ENCODE measurements at places on chromosomes 3 and 15.
A peak's percentile ranks its signal among the peaks of the same experiment; 100 is the strongest.

GRCh38 chr3:8273479-8273878 lies 228.1 kb upstream of the LMCD1 start:
- no peak for DNase-seq

- no peak for DNase-seq
These were observed 5.9 kb downstream of the CYP19A1 start for GRCh38 chr15:51332206-51333147.

DNA sequence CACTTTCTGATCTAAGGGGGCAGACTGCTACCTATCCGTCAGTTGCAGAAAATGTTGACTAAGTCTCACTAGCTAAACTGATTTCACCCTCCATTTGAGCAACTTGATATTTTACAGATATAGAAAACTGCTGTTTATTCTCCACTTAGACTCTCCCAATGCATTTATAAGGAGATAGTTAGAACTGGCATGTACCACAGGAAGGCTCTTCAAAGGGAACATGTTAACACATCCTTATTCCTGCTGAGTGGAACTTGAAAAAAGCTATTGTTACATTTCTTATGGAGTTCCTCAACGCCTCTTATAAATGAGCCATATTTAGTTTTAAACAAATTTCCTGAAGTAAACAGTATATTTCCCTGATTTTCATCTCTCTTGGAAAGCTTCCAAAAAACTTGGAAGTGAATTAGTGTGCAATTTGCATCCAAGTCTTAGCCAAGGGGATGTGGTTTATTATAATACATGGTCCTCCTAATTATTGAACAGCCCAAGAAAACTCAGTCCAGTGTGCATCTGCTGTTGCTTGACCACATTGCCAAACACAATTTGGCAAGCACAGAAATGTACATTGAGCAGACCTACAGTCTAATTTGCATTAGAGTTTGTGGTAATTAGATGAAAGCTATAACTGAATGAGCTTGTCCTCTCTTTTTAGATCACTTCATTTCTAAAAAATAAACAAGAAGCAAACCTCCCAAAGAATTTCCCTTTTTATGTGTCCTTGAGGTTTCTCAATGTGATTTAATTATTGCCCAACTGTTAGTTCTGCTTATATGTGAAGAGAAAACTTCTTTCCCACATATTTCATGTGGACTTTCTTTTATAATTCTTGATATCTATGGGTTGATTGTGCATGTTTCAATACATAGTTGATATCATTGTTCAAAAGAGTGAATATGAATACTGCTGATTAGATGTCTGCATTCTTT lies 72.6 kb upstream of the DPH6 start:
- no peak for DNase-seq

DNA sequence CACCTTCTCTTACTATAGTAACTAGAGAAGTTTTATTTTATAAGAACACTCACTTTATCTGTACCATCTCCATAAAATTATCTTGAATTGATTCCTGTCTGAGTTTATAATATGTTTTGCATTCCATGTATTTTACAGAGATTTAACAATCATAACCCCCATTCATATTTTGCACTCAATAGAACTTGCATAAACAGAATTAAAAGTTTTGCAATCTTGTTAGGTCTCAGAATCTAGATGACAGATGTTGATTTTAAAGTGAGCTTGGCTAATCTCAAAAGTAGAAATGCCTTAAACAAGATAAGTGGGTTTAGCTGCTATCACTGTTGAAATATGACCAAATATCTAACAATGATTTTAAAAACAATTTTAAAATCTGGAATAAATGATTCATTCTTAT lies 107.9 kb upstream of the EPHA6 start:
- no peak for DNase-seq

- DNase-seq, result no peak
These were observed 18.4 kb downstream of the SMAD6 start for GRCh38 chr15:66720206-66721010.

DNA sequence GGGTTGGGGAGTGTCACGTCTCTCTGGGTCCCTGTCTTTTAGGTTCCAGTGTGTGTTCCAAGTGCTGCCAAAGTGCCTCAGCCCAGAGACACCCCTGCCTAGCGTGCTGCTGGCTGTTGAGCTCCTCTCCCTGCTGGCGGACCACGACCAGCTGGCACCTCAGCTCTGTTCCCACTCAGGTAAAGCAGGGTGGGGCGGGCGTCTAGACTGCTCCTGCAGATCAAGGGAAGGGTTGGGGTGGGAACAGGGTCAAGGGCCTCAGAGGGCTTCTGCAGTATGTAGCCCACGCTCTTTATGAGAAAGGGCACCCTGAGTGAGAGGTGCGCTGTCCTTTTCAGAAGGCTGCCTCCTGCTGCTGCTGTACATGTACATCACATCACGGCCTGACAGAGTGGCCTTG lies 17.2 kb downstream of the ATRIP start:
- no peak for DNase-seq

GRCh38 chr3:8625991-8626390 lies 18.6 kb downstream of the SSUH2 start:
- no peak for DNase-seq

- no peak for DNase-seq
These were observed 390.5 kb downstream of the DIPK2A start for GRCh38 chr3:144362126-144362525.

DNA sequence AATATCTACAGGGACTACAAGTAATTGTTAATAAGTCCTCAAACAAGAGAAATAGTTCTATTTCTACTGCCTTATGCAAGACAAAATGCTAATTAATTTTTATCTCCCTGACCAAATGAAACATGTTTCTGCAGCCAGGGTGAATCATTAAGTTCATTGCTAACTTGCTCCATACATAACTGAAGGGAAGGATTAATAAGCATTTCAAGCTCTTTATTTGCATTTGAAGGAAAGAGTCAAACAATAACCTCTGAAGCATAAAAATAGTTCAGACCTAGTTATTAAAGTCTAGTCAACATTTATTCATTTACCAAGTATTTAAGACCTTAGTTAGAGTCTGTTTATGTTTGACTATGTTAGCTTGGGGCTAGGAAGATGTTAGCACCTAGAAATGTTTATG lies 120.0 kb downstream of the ATP1B3 start:
- no peak for DNase-seq

DNA sequence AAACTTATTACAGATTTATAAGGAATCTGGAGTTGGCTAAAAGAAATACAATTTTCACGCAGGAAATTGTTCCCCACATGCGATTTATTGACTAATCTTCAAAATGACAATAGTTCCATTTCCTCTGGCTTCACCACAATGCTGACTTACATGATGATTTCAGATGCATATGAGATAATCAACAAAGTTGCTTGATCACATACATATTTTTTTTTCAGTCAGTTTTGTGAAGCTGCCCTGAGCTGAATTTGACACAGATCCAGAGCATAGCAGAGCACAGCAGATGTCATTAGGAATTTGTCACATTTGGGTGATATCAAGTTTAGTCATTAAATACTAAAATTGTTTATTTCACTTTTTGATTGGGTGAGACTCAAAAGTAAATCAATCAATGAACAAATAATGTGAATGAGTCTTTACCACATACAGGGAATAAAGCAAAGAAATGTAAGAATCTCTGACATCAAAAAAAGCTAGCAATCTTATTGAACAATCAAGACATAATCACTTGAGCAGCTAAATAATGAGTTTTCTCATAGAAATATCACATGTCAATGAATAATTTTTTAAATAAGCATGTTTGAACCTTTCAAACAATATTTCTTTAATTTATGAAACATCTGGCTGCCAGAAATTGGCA lies 18.3 kb downstream of the CPB1 start:
- no peak for DNase-seq

GRCh38 chr3:147414390-147415138 lies 5.4 kb downstream of the ZIC1 start:
- DNase-seq, result no peak

- no peak for DNase-seq
These were observed 142.4 kb downstream of the TCF12 start for GRCh38 chr15:57060799-57061198.

DNA sequence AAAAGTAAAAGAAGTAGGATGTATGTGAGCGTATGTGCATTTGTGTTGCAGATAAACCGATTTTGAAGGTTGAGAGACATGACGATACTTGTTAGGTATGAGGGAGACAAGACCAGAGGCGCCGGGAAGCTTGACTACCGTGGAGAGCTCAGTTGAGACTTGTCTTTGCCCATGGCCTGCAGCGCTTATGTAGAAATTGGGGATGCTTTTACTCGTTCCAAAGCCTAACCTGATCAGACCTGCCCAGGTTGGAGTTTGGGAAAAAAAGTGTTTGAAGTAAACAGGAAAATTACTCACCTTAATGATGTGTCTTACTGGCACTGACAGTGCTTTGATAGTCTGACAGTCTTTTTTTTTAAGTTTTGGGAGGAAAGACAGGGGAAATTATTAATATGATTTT lies 202.8 kb downstream of the TP63 start:
- DNase-seq, result no peak

GRCh38 chr15:90482124-90483011 lies 47.4 kb upstream of the CRTC3 start:
- peak; percentile 39 for DNase-seq

DNA sequence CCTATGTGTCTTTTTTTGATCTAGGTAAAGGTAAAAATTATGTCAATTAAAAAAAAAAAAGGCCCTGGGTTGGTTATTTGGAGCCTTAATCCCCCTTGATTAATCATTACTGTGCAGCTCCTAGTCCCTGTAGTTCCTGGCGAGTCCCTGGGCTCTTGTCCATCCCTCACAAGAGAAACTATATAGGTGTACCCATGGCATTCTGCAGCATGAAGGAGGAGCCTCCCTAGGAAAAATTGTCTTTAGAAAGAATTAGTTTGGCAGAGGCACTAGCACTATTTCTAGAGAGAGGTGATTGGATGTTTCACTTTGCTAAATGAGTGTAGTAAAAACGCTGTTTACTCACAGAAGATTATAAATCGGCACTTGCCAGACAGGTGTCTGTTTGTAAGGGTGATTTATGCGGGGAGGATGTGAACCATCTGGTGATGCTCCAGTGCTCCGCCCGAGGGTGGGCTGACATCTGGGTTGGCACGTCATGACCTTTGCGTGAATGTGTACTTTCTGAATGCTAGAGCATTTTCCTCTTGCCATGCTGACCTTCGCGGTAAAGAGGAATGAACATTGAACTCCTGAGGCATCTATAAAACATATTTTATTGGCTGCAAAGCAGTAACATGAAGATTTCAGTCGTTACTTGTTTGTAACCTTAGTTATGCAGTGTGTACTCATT lies 12.6 kb downstream of the PLCL2 start:
- DNase-seq, result no peak

DNA sequence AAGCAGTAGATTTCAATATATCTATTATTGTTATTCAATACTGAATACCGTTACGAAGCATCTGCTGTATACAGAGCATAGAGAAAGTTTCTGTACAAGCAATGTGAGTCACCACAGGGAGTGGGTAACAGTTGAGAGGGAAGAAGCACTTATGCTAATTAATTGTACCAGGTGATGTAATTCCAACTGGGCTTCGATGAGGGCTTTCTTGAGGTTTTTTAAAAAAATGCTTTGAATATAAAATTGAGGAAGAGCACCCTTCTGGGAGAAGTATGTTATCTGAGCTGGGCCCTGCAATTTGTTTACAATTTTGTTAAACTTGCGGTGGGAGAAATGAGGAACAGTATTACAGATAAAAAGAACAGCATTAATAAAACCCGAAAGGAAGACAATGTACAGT lies 197.9 kb downstream of the TPRG1 start:
- no peak for DNase-seq

DNA sequence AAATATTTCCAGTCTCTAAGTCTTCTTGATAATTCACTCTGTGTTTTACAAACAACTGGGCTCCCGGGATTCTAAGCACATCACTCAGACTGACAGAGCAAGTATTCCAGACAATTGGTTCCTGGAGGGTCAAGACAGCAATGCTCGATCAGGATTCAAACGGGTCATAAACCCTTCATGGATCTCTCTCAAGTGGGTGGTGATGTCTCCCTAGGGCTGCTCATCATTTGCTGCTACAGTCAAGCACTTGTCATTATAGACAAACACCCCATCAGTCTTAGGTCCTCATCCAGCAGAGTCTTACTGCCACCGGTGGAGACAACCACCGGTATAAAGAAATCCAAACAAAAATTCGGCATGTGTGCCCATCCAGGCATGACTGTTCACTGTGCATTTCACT lies 921.1 kb downstream of the FHIT start:
- DNase-seq, result no peak

- no peak for DNase-seq
These were observed 605.5 kb upstream of the KCNMB2 start for GRCh38 chr3:177930771-177931170.

DNA sequence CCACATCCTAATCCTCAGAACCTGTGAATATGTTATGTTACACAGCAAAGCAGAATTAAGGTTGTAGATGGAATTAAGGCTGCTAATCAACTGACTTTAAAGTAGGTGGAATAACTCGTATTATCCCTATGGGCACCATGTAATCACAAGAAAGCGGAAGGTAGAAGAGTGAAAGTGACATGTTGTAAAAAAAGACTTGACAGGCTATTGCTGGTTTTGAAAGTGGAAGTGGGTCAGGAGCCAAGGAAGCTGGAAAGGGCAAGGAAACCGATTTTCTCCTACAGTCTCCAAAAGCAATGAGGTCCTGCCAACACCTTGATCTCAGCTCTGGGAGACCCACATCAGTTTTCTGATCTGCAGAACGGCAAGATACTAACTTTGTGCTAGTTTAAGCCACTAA lies 6.6 kb downstream of the TP63 start:
- DNase-seq, result no peak

- no peak for DNase-seq
These were observed 397.1 kb upstream of the KCNMB2 start for GRCh38 chr3:178139116-178139515.

DNA sequence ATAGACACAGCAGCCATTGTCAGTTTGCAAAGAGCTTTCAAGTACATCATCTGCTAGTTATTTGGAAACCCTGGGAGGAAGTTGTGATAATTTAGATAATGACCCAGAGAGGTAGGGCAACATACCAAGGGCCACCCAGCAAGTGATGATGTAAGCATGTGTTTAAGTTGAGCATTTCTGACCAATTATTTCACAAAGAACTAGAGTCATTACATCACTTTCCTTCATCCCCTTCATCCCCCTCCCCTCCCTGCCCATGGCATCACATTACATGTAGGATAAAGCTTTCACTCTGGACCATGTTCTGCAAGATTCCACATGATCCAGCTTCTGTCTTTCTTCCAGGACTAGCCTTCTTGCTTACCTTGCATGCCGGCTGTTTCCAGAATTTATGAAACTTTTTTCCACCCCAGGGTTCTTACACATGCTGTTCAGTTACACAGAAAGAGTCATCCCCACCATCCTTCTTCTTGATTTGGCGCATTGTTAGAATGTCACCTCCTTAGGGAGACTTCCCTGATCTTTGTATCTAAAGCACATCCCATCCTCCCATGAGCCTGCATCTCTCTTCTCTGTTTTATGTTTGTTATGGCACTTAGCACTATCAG lies 71.3 kb downstream of the PTPRG start:
- no peak for DNase-seq

GRCh38 chr3:99601515-99601914 lies 36.9 kb upstream of the COL8A1 start:
- DNase-seq, result no peak
